ENCODE measurements at places on chromosomes 13 and 19. TPM values are rescaled to one million over a fixed set of nuclear protein-coding genes. Genes with fewer than 3 reads are reported as not detected.

PBX4 gene
- total RNA-seq, result 63.9 TPM

LIN7B gene
- 4.1 TPM for total RNA-seq

DNA sequence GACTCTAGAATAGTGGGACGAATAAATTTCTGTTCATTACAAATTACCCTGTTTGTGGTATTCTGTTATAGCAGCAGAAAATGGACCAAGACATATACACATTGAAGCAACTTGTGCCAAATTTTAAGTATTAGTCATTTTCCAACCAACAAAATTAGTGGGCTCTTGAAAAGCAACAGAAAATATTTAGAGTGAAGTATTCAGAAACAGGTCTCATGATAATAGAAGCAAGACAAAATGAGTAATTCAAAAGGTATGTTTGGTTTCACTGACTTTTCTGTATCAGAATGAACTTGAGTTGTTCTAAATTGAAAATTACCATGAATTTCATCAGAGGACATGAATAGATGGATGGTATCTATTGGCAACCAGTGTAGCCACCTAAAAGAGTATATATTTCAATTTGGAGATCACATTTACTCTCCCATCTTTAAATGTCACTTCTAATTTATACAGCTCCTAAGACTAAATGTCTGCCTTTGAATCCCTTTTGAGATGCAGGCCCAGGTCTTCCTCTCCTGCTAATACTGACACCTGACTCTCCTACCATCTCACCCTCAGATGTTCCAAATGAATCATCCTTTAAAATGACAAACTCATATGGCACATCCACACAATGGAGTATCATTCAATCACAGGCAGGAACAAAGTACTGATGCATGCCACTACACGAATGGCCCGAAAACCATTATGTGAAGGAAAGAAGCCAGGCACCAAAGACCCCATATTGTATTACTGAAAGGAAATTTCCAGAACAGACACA lies 40.7 kb upstream of the DOCK9 start:
- H3K4me1 ChIP-seq, result peaks cover 52% of the 10 kb centered on the region
- no peaks in the 10 kb centered on the region for H3K36me3 ChIP-seq
- ATAC-seq, result peak; percentile 90
- H3K4me3 ChIP-seq, result peak overlapping the region; percentile 24

DNA sequence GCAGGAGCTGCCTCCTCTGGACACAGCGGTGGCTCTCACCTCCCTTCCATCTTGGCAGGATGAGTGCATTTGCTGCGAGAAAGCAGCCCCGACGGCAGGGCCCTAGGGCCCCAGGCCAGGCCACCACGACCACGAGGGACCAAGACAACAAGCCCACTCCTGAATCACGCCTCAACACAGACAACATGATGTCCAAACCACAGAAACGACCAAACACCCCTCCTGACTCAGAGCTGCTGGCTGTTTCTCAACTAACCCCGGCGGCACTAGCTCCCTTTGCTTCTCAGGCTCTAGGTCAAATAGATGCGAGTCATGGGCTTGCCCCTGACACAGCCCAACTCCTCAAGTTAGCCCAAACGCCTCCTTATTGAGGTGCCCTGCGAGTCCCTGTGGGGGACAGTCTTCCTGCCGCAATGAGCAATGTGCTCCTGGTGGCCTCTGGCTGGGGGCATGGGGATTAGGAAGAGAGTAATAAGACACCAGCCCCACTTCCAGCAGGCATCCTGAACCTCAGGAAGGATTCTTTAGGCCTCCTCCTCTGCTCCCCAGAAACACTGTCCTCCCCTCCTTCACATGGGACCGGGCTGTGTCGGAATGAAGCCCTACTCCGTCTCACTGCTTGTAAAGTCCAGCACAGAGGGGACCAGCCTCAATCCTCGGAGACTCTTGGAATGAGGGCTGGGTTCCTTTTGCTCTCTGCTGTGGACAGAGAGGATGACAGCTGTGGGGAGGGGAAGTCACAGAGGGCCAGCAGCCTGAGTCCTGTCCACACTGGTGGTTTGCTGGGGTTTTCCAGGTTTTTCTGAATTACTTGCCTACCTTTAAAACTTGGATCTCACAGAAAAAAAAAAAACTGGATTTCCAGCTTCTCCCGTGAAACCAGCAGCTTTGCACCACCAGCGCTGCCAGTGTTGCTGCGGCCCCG lies 6.9 kb upstream of the ATF5 start:
- H3K36me3 ChIP-seq, result peaks cover 98% of the 10 kb centered on the region
- H3K4me1 ChIP-seq, result peaks cover 30% of the 10 kb centered on the region
- peak overlapping the region; percentile 91 for H3K27ac ChIP-seq

- peak overlapping the region; percentile 67 for H3K27ac ChIP-seq
- peaks cover 21% of the 10 kb centered on the region for H3K4me1 ChIP-seq
- H3K27me3 ChIP-seq, result peaks cover 23% of the 10 kb centered on the region
Measured at GRCh38 chr13:25899464-25899863, 152.4 kb downstream of the SHISA2 start.

DNA sequence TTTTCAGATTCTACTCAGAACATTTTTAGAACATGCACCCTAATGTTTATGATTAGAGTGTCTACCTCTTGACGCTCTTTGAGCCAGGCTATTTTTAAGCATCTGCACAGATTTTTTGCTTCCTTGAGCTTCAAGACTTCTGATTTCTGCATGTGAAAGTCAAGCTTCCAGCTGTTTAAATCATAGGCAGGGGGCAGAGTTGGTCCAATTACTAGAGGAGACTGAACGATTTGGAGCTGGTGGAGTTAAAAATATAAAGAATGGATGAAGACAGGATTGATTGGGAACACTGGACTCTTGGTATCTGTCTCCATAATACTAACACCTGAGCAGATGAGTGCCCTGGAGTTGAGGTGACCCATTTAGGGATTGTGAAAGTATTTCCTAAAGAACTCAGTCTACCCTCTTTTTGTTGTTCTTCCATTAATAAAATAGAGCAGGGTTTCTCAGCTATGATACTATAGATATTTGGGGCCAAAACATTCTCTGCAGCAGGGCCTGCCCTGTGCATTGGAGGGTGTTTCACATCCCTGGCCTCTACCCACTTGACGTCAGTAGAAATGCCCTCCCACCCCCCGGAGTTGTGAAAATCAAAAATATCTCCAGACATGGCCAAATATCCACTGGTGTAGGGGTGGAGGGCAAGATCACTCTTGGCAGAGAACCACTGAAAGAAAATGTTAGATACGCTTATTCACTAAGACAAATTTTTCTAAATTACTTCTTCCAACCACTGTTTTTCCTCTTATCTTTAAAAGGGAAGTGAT lies 160.1 kb downstream of the COG6 start:
- H3K4me1 ChIP-seq, result no peaks in the 10 kb centered on the region
- no peaks in the 10 kb centered on the region for H3K36me3 ChIP-seq
- no peak overlapping the region for H3K27ac ChIP-seq
- H3K27me3 ChIP-seq, result no peaks in the 10 kb centered on the region
- no peak for ATAC-seq

GRCh38 chr19:15259907-15260306 lies 27.7 kb upstream of the EPHX3 start:
- no peak for ATAC-seq
- H3K36me3 ChIP-seq, result peaks cover 100% of the 10 kb centered on the region
- no peak overlapping the region for H3K4me3 ChIP-seq
- H3K27ac ChIP-seq, result no peak overlapping the region
- H3K27me3 ChIP-seq, result no peaks in the 10 kb centered on the region
- H3K4me1 ChIP-seq, result no peaks in the 10 kb centered on the region

DNA sequence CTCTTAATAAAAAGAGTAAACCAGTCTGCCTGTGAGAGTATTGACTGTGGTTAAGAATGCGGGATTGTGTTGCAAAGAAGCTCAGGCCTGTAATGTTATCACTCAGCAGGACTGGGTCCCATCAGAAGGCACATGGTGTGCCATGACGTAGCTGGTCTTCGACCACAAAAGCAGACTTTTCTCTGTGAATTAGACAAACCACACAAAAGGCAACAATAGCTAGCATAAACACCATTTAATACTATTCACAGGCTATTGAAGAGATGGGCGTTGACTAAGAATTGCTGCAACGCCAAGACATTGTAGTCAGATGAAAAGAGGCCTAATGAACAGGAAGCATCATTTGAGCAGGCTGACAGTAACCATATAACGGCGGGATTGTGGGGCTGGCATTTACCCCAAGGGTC lies 235.6 kb upstream of the SOX21 start:
- no peaks in the 10 kb centered on the region for H3K36me3 ChIP-seq
- H3K4me3 ChIP-seq, result no peak overlapping the region
- no peaks in the 10 kb centered on the region for H3K4me1 ChIP-seq
- H3K27ac ChIP-seq, result no peak overlapping the region
- ATAC-seq, result no peak

DNA sequence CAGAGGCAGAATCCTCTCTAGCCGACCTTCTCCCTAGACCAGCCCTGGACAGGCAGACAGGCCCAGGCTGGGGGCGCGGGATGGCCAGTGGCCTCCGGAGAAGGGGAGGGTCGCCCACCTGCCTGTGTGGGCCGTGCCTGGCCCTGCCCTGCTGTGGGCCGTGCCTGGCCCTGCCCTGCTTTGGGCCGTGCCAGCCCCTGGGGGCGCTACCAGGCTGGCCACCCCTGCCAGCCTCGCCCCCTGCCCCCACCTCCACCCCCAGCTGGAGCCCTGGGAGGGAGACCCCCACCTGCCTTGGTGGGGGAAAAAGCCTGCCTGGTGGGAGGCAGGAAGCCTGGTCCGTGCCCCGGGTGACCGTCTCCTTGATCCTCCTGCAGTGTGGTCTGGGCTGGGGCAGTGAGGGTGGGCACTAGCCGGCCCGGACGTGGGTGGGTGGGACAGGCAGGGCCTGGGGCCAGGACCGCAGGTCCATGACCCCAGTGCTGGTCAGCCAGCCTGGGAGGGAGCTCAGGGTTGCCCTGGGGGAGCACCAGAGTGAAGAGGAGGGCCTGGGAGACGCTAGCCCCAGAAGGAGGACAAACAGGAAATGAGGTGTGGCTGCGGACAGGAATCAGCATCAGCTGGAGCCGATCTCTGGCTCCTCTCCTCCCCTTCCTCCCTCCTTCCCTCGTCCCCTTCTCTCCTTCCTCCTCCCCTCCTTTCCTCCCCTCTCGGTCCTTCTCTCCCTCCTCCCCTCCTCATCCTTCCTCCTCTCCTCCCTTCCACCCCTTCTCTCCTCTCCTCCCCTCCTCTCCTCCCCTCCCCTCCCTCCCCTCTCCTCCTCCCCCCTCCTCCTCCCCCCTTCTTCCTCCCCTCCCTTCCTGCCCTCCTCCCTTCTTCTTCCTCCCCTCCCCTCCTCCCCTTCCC lies 5.1 kb upstream of the MKNK2 start:
- H3K4me3 ChIP-seq, result peak overlapping the region; percentile 84
- H3K4me1 ChIP-seq, result peaks cover 6% of the 10 kb centered on the region
- H3K27me3 ChIP-seq, result no peaks in the 10 kb centered on the region

GRCh38 chr13:36954542-36954941 lies 34.5 kb upstream of the SMAD9 start:
- no peaks in the 10 kb centered on the region for H3K4me1 ChIP-seq
- H3K36me3 ChIP-seq, result peaks cover 91% of the 10 kb centered on the region
- H3K27me3 ChIP-seq, result no peaks in the 10 kb centered on the region
- peak overlapping the region; percentile 43 for H3K27ac ChIP-seq
- no peak for ATAC-seq

Data from activated T-helper 17 cell treated with anti-CD3 and anti-CD28 coated beads, Interleukin-2, amount 50 U/mL, for 72 hours (primary cell).